ENCODE measurements at places on chromosomes 3 and 15. TPM values are rescaled to one million over a fixed set of nuclear protein-coding genes. Genes with fewer than 3 reads are reported as not detected.

DNA sequence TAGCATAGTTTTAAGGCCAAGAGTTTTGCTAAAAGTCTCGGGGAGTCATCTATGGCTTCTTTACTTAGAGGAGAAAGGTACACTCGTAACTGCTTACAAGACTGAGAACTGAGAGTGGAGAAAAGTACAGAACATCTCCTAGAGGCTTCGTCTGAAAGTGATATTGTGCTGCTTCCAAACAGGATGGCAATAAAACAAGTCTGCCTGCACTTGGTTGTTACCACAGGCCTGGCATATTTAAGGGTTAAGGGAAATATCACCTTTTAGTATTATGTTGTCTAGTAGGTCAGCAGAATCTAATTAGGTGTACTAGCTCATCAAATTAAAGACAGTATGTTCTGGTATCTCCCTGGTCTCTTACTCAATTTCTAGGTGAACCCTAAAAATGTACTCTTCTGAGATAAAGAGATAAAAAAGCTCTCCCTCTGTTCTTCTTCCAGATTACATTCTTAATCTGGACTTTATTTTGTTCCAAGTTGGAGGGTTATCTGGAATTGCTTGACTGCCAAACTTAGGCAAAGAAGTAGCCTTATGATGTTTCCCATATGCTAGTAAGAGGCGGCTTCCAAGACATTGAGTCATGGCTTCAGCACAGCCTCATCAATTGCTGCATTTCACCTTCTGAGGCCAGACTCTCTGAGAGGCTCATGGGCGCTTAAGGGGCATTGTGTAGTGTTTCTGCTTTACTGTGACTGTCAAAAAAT, 181.3 kb downstream of the LSAMP start:
- DNase-seq, result no peak

- DNase-seq, result no peak
Measured at GRCh38 chr3:110624576-110624975, 447.0 kb upstream of the NECTIN3 start.

DNA sequence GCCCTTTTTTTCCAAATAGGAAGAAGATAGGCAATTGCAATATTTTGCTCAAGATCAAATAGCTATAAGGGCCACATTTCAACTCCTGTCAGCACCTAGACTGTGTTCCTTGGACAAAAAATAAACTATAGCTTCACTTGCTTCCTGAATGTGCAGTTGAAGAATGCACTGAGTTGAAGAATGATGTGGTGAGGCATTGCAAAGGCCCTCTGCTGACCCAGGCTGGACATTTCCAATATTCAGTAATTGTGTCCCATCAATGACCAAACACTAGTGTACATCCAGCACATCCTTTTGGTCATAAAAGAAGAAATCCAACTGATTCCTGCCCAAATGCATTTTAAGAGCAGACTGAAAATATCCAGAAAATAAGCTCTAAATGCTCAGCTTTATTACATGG, 424.8 kb upstream of the TGFBR2 start:
- DNase-seq, result no peak

GRCh38 chr15:40265355-40265754, 17.5 kb downstream of the ANKRD63 start:
- DNase-seq, result no peak

GRCh38 chr15:85755942-85756341, 38.8 kb downstream of the KLHL25 start:
- no peak for DNase-seq

GRCh38 chr15:71780115-71780976, 30.0 kb upstream of the NR2E3 start:
- DNase-seq, result no peak

DNA sequence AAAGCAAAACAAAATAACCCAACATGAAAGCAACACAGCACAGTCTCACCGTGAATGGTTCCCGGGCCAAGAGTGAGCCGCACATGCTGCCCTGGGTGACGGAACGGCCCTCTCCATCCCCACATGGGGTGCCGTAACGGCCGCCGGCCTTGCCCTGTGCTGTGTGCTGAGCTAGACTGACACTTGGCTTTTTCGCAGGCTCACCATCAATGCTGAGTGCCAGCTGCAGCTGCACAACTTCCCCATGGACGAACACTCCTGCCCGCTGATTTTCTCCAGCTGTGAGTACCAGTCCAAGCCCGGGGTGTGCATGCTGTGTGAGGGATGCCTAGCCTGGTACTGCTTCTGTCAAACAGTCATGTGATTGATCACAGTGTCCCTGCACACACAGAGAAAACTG, 357.6 kb downstream of the GABRG3 start:
- no peak for DNase-seq

DNA sequence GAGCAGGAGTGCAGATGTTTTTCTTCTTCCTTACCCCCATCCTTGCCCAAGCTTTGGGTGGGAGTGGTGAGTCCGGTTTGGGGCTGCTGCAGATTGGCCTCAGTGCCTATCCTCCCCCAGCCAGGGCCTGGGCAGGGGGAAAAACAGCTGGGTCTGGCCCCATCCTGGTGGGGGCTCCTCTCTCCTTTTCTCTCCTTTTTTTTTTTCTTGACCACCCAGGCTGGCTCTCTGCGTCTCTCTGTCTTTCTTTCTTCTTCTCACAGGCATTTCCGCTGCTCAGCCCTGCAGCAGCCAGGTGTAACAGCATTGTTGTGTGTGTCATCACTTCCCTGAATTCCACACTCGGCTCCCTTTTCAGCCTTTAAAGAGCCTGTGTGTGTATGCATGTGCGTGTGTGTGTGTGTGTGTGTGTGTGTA, 2.0 kb downstream of the FOXL2NB start:
- DNase-seq, result no peak

- DNase-seq, result no peak
Measured at GRCh38 chr3:141266186-141266585, 34.6 kb downstream of the PXYLP1 start.

- DNase-seq, result no peak
Measured at GRCh38 chr15:39358441-39359041, 222.3 kb upstream of the THBS1 start.

- DNase-seq, result no peak
Measured at GRCh38 chr15:45199136-45199810, 11.5 kb upstream of the SHF start.

DNA sequence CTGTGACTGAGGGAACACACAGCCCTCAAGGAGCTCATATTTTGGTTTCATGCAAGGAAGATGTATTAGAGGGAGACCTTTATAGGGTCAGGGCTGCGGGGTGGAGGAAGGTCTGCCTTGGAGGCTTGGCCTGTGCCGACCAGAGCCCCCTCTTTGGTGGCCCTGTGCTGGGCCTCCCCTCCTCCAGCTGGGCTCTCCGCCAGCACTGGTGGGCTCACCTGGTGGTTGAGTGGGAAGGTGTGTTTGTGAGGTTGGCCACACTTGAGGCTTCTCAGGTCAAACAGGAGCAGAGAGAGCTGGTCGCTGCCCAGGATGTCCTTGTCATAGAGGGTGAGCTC, 2.6 kb downstream of the PLA2G4F start:
- DNase-seq, result no peak

DNA sequence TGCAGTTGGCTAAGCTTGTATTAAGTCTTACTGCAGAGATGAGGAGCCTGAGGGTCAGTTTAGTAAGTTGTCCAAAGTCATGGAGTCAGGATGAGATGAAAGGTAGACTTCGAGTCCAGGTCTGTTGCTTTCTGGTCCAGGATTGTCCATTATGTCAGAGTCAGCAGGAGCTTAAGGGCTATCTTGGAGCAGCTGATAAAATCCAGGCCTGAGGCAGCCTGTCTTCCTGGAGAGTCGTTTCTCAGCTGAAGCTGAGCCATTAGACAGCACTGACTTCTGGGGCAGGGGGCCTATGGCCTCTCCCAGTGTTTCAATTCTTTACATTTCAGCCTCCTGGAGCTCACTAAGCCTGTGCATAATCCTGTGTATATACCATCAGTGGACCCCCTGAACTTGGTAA, 219.5 kb upstream of the GAP43 start:
- no peak for DNase-seq

GRCh38 chr15:68354268-68354667, 76.7 kb downstream of the FEM1B start:
- no peak for DNase-seq

DNA sequence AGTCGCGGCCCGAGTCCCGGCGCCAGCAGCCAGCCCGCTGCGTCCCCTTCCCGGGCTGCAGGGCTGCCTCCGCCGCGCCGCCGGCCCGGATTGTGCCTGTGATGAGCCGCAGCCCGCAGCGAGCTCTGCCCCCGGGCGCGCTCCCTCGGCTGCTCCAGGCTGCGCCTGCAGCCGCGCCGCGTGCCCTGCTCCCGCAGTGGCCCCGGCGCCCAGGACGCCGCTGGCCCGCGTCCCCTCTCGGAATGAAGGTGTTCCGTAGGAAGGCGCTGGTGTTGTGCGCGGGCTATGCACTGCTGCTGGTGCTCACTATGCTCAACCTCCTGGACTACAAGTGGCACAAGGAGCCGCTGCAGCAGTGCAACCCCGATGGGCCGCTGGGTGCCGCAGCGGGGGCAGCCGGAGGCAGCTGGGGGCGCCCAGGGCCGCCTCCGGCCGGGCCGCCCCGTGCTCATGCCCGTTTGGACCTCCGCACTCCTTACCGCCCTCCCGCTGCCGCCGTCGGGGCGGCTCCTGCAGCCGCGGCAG, 1.2 kb downstream of the CHST2 start:
- DNase-seq, result peak; percentile 46

- no peak for DNase-seq
Measured at GRCh38 chr3:190281308-190282051, 40.8 kb downstream of the CLDN1 start.

DNA sequence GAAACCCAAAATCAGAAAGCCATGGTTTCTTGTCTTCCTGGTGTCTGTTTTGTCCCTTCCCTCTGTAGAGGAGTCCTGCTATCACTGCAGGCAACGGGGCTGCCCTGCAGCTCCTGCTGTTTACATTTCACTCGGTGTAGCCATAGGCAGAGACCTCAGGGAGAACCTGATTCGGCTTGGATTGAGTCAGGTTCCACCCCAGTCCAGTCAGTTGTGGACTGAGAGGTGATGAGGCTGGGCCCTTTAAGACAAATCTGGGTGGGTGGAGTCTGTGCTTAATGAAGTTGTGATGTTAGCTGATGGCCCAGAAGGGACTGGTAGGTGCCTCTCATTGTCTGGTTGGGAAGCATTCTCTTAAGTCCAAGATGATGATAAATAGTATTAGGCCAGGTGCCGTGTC, 35.7 kb downstream of the FLNB start:
- no peak for DNase-seq

DNA sequence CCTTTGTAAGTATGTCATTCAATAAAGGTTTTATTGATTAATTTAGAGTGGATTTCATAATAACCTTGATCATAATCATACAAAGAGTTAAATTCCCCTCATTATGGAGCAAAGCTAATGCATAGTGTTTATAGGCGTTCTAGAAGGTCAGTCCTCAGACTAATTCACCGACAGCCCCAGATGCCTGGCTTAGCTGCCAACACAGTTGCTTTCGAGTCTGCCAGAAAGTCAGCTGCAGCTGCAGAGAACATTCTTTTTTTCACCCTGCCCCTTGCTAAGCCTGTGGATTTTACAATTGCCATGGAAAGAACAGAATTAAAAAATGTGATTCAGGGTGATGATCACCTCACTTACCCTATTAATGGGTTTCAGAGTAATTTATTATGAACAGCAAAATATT, 21.2 kb downstream of the CADM2 start:
- no peak for DNase-seq

DNA sequence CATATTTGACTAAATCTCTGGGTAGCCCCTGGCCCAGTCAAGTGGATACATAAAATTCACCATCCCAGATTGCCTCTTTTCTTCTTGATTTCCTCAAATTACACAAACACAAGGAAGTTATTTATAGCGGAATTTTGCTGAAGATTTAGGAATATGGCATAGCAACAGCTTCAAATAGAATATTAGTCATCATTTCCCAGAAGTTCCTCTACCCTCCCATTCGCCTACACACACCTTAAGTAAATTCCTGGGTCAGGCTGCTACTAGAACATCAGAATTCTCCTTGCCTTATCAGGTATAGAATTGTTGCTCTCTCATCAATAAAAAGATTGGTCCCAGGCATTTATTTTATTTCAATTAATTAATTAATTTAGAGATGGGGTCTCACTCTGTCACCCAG, 31.6 kb downstream of the MESD start:
- DNase-seq, result no peak

- DNase-seq, result no peak
Measured at GRCh38 chr15:61524545-61524944, 295.4 kb upstream of the RORA start.

GRCh38 chr3:78974181-78974790, 793.5 kb downstream of the ROBO1 start:
- no peak for DNase-seq

DNA sequence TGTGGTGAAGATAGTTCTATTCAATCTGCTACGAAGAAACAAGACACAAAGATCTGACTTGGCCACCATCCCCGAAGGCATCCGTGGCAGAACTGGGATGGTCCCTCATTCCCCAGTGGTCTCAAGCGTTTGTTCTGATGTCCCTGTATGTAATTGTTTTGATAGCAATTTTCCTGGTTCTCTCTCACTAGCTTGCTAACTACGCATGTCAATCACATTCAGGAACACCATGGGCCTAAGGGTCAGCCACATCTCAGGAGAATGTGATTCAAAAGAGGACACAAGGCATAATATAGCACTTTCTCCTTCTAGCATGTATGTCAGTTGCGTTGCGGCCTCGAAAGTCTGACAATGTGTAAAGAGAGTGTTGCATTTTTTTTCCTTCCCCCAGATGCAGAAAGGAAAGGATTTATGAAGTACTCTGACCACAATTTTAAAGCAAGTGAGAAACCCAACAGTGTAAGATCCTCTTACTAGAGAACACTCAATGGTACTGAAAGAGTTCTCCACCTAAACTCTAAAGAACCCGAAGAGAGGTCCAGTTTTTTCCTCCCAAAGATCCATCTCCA, 32.0 kb upstream of the TCF12 start:
- DNase-seq, result no peak

CFAP100 gene
- 21.5 TPM for total RNA-seq

GLDN gene
- total RNA-seq, result 34.5 TPM

MUSTN1 gene
- total RNA-seq, result 7.3 TPM

HES1 gene
- 29.5 TPM for total RNA-seq

GOLGA8J gene
- total RNA-seq, result 0.59 TPM

DPPA2 gene
- not detected for total RNA-seq
